Activated CD8-positive, alpha-beta T cell treated with anti-CD3 and anti-CD28 coated beads for 36 hours (primary cell): ENCODE measurements at places on chromosomes 7 and 10. TPM values are rescaled to one million over a fixed set of nuclear protein-coding genes. Genes with fewer than 3 reads are reported as not detected.

Gene TMEM176B
- total RNA-seq = not detected

Gene CNTNAP2
- total RNA-seq = not detected

Gene HTR7
- not detected for total RNA-seq

Gene PKD1L1
- total RNA-seq = 0.09 TPM

DNA sequence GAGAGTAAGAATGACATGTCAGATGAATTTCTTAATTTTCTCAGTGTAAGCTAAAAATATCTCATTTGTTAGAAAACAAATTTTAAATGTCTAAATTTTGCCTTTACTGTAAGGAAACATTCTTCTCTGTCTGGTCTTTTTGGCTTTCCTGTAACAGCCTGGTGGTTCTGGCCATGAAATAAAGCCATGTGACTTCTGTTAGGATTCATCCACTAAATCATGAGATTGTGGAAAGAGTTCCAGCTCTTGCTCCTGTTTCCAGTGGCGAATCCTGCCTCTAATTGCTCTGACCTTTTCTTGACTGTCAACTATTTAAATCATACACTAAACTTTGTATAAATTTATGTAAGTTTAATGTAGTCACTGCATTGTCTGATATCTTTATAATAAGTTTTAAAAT lies 398.5 kb upstream of the AKR1E2 start:
- no peak for DNase-seq

GRCh38 chr10:80283536-80284199 lies 5.8 kb downstream of the MAT1A start:
- DNase-seq = no peak

DNA sequence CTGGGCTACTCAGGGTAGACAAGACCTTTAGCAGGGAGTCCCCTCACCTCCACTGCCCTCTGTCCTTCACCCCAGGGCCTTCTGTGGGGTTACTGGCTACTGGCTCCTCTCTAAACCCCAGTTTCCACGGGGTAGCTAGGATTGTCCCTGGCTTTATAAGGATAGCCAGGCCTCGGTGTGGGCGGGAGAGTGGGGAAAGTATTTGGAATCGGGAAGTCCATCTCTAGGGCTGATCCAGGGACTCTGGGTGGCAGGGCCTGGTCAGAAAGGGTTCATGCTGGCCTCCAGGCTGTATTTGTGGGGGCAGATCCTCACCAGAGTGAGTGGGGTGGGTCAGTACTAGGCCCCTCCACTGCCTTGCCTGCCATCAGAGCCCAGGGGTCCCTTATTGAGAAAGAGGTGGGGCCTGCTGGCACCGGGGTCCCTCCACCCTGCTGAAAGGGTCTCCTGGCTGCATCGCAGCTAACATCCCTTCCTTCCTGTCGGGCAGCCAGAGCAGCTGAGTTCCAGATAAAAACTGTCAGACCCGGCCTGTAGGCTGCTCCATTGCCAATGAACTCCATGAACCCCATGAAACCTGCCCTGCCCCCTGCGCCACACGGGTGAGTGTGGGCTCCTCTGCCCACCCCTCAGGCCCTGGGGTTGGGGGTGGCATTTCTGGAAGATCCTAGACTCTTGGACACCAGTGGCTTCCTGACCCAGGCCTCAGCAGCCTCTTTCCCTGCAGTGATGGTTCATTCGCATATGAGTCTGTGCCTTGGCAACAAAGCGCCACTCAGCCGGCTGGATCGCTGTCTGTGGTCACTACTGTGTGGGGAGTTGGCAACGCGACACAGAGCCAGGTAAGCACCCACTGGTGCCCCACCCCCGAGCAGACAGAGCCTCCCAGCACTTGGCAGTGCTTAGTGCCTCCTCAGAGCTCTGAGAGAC lies 7.3 kb downstream of the ZMIZ2 start:
- DNase-seq = no peak

GRCh38 chr7:99126921-99127553 lies 16.9 kb downstream of the SMURF1 start:
- DNase-seq = no peak

DNA sequence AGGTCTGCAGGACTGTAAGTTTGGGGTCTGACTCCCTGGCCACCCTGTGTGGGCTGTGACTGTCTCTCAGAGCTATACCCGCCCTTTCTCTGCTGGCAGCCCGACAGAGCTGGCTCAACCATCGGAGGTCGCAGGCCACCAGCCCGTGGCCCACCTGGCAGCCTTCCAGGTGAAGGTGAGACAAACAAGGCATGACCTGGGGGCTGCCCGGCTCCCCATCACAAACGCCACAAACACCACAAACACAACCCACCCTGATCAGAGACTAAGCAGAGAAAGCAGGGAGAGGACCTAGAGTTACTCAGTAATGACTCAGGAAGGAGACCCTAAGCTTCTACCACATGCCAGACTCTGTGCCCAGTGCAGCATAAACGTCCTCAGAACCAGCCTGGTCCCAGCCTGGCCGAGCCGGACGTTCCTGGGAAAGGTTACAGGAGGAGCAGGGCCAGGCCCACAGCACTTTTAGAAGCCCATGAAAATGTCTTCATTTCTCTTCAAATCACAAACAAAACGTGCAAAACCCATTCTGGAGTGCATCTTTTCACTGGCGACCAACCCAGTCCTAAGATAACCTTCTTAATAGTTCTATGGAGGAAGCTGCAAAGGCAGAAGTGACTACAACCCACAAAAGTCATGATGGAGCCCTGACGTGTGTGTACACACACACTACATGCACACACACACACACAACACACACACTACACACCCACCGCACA lies 66.8 kb downstream of the MKI67 start:
- no peak for DNase-seq

GRCh38 chr10:101597091-101597900 lies 9.2 kb downstream of the DPCD start:
- DNase-seq = no peak

- no peak for DNase-seq
These were observed 116.5 kb upstream of the ADARB2 start for GRCh38 chr10:1853801-1854200.

DNA sequence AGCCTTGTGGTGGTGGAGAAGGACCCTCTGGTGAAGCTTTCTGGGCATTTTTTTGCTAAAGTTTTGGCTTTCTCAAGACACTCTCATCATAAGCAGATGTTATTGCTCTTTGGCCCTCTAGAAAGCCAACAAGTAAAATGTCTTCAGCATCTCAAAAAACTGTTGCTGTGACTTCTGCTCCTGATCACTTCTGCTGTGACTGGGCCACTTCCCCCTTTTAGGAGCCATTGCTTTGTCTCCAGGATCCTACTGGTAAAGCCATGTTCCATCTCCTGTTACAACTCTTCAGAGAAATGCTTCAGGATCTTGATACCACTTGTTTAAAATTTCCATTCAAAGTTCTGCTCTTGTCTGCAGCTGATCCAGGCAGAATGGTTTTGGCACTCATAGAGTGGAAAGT lies 10.9 kb downstream of the PARP12 start:
- DNase-seq = no peak

DNA sequence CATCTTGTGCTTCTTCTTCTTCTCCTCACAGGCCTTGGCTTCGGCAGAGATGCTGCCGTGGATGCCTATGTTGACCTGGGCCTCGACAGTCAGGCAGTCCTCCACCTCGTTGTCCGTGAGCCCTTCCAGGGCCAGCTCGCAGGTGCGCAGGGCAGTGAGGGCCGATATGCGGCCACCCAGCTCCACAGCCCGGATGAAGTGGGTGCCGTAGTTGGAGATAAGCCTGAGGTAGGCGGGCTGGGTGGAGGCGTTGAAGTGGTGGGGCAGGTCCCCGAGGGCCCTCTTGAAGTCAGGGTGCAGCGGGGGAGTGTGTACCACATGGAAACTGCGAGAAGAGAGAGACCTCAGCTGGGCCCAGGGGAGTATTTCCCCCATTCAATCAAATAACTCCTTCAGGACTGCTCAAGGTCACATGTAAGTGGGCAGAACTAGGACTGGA lies 3.7 kb downstream of the PRF1 start:
- DNase-seq = no peak

GRCh38 chr7:128356546-128357216 lies 4.8 kb downstream of the PRRT4 start:
- no peak for DNase-seq

DNA sequence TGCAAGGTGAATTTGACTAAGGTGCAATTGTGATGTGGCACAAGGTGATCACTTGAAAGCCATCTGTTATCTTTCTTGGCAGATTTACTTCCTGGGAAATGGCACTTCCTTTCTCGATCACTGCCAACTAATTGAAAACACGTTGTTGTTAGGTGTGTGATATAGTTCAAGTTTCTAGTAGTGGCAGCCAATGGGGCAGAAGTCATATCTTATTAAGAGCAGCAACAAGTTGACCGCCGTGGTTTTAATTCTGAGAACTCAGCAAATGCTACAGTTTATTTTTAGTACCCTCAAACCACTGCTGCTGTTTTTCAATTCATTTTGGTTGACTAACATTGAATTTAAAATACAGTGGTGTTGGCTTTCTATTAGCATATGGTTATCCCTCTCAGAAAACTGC lies 1.6 kb downstream of the CHN2 start:
- peak; percentile 64 for DNase-seq

DNA sequence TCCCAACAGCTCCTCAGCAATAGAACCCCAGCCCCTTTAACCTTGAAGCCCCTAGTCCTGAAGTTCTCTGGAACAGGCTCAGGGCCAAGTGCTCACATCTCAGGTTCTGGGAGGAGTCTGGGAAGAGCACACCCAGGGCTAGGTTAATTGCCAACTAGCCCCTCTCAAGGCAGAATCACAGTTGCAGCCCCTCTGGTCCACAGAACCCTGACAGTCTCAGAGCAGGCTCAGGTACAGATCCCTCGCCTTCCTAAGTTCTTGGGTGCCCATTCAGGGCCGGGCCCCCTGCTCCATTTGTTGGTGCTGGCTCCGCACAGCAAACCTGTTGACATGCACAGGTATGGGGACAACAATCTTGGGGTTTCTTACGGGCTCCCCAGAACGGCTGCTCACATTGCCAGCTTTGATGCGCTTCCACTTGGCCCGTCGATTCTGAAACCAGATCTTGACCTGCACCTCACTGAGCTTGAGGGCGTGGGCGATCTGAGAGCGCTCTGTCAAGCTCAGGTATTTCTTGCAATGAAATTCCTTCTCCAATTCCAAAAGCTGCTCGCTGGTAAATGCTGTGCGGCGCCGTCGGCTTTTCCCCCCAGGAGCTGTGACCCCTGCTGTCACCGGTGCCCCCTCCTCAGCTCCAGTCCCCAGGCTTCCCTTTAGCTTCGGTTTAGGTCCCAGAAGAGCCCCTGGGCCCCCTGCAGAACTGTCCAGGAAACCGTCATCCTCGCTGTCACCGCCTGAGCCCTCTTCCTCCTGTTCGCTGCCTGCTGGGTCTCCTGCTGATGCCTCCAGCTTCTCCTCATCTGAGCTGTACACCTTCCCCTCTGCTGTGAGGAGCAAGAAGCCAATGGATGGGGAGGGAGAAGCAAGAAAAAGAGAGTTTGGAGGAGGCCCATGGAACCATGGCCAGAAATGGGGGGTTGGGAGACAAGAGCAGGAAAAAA lies 18.9 kb downstream of the GBX1 start:
- no peak for DNase-seq
